Fibroblast of upper back skin (primary cell): ENCODE measurements at places on chromosomes 7 and 10.
A peak's percentile ranks its signal among the peaks of the same experiment; 100 is the strongest.

DNA sequence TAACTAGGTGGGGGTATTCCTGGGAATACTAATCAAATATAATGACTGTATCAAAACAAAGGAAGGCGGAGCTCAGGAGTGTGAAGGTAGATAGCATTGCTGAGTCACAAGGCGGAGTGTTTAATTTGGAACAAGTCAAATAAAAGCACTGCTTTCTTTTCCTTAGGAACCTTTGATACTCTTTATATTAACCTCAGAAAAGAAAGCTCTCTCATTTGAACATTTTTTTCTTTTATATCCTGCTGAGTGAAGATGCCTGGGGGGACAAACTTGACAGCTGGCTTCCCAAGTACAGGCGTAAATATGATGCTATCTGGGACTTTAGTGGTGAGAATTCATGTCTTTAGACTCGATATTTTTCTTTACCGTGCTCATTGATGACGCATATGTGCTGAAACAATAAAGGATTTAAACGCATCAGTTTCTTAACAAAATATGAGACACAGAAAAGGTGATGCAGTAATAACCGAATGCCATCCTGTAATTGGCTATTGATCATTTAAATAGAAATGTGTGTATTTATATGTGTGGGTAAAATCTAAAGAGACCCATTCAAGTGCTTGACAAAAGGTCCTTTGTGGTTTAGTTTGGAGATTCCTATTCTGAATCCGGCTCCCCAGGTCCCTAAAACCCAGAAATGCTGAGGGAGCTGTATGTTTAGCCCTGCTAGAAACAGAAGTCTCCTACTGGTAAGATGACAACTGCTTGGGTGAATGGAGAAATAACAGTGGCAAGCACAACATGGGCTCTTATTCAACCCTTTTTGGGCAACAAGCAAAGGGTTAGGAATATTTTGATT, 102.7 kb downstream of the PRTFDC1 start:
- no peak for DNase-seq

GRCh38 chr10:118358327-118358726, 16.2 kb upstream of the FAM204A start:
- no peak for DNase-seq

- no peak for DNase-seq
These were observed 38.2 kb upstream of the C10orf71 start for GRCh38 chr10:49260644-49261296.

GRCh38 chr10:126454045-126454751, 65.9 kb upstream of the ADAM12 start:
- DNase-seq: no peak

- peak; percentile 50 for DNase-seq
These were observed 101.8 kb upstream of the FZD8 start for GRCh38 chr10:35743851-35744250.

DNA sequence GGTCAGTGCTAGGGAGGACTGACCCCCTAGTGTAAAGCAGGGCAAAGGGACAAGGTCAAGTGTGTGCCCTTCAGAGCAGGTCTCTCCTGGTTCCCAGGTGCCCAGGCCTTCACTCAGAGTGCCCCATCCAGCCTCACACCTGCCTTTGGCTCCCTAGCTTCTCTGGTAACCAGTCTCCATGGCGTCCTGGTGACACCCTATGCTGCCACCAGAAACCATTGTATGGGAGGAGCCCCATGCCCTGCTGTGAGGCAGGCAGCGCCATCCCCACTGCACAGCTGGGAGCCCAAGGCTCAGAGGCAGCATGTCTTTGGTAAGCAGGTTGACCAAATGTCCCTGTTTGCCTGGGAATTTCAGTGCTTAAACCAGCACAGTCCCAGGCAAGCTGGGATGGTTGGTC, 33.1 kb upstream of the HMX3 start:
- DNase-seq: no peak

DNA sequence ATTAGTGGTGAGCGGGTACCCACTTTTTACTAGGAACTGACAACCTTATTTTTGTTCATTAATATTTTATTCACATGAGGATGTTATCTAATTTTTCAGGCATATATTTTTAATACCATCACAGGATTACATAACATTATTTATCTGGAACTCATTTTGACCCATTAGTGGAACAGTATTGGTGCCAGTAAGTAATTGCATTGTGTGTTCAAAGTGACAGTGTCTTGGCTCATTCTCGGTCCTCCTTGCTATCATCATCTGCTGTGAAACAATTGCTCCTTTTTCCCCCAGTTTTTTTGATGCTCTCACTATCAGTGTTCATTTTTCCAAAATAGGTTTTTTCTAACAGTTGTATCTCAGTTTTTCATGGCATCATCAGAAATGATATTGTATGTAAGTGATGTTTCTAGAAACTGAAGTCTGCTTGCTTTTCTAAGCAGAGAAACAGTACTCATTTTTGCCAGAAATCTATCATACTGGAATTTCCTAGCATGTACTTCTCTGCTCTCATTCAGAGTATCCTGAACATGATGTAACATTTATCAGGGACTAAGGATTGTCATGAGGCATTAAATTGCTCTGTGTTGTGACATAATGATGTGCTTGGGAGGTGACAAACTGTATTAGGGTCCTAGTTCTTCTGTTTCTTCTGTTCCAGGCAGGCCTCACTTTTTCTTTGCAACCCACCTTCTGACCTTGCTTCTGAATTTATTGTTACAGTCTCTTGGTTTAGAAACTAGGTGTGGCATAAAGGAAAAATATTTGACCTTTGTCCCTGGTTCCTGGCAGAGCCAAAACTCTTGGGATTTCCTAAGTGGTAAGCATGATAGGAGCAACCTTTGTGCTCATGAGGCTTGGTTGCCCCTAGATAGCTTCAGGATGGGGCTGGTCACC, 4.2 kb downstream of the NUB1 start:
- no peak for DNase-seq

DNA sequence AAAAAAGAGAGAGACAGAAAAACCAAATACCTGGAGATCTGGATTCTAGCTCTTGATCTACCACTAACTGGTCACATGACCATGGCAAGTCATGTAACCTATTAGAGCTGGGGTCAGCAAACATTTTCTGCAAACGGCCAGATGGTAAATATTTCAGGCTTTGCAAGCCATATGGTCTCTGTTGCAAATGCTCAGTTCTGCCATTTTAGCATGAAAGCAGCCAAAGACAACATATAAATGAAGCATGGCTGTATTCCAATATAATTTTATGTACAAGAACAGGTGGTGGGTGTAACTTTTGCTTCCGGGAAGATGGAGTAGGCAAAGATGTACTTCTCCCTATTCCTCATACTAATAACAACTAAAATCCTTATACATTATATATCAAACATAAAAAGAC, 6.7 kb downstream of the FRA10AC1 start:
- DNase-seq: no peak

GRCh38 chr10:62806251-62806650, 1.7 kb downstream of the ADO start:
- DNase-seq: peak; percentile 41

- DNase-seq: peak; percentile 29
These were observed 40.3 kb upstream of the GNAT3 start for GRCh38 chr7:80552031-80552694.

DNA sequence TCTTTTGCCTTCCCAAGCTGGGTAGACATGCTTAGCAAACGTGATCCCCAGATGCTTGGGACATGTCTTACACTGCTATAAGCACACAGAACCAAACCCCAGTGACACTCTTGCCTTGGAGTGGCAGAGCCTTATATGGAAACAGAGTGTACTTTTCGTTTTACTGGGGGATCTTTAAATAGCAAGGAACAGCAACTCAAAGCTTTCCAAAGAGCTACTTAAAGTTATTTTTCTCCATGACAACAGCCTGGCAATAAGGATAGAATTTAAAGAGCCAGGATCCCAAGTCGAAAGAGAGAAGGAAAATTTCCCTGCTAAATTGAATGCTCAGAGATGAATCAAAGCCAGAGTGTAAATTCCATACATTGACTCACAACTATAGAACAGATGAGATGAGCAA, 67.8 kb downstream of the ZNF365 start:
- peak; percentile 34 for DNase-seq

GRCh38 chr7:68073701-68074100, 1077.1 kb downstream of the TYW1 start:
- DNase-seq: no peak

DNA sequence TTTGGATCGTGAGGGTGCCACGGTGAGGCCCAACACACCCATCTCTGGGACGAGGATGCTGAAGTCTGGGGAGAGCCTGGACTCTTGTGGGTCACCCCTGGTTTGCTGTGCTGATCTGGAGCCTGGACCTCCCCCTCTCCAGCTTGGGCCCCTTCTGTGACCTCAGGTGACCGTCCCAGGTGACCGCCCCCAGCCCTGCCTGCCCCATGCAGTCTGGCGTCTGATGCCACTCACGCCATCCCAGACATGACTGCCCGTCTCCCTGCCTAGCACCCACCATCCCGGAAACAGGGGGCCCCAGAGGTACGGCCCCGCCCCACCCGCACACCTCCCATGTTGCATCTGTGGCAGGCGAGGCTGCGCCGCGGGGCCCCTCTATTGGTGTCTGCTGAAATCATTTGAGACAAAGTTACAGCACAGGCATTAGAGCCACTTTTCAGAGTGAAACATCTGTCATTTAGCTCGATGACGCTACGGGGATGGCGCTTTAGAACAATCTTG, 21.1 kb downstream of the UNCX start:
- DNase-seq: no peak

- DNase-seq: no peak
These were observed 28.0 kb downstream of the CTBP2 start for GRCh38 chr10:125132344-125132743.

DNA sequence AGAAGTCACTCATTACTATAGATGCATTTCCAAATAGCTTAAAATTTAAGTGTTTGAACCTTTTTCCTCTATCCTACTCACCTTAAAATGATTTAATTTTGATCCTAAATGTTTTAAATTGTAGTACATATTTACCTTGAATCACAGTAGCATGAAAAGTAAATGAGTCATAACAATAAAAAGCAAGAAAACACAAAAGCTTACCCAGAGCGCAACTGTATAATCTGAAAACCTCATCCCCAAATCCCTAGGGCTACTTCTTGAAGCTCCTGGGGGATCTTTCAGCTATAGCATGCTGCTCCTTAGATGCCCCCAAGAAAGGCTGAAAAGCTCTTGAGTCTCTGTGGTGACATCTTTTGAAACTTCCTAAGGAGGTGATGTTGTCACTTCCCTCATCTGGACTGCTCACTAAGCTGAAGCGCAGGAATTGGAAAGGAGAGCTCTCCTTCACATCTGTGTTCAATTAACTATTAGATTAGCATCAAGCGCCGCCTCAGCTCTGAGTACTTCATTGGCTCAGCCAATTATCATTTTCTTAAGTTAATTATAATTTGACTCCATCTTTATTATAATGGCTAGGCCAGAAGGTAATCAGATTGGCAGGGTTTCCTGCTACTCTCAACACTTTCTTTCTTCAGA, 60.2 kb downstream of the SEMA3E start:
- peak; percentile 8 for DNase-seq

DNA sequence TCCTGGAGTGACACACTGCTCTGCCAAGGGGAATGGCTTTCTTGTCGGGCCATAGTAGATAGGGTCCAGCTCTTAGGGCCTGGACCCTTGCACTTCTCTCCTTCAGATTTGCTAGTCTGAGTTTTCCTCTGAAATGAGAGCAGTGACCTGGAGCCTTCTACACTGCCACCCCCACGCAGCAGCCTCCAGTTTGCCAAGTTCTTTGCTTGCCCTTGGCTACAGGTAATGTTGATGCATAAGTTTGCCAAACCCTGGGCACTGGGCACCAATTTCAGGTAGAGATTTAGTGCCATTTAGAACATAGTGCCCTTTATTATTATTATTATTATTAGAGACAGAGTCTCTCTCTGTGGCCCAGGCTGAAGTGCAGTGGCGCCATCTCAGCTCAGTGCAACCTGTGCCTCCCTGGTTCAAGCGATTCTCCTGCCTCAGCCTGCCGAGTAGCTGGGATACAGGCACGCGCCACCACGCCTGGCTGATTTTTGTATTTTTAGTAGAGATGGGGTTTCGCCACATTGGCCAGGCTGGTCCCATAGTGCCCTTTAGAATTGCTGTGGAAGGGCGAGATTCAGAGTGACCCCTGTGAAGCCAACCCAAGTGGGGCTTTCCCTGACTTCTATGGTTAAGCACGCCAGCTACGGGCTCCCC, 14.5 kb downstream of the EEPD1 start:
- no peak for DNase-seq

DNA sequence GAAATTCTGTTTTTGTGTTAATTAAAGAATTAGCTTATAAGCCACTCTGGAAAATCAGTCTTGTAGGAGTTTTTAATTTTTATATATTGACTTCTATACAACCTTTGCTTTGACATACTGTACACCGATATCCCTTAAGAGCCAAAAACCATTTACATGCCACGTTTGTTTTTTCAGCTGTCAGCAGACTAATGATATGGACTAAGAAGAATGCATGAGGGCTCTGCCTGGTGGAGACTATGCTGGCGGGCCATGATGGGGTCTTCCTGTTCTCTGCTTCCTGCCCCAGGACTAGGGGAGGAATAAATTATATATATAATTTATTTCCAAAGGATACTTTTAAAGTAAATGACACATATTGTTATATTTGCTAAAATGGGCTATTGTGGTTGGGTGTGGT, 96.3 kb downstream of the CDK14 start:
- peak; percentile 58 for DNase-seq

DNA sequence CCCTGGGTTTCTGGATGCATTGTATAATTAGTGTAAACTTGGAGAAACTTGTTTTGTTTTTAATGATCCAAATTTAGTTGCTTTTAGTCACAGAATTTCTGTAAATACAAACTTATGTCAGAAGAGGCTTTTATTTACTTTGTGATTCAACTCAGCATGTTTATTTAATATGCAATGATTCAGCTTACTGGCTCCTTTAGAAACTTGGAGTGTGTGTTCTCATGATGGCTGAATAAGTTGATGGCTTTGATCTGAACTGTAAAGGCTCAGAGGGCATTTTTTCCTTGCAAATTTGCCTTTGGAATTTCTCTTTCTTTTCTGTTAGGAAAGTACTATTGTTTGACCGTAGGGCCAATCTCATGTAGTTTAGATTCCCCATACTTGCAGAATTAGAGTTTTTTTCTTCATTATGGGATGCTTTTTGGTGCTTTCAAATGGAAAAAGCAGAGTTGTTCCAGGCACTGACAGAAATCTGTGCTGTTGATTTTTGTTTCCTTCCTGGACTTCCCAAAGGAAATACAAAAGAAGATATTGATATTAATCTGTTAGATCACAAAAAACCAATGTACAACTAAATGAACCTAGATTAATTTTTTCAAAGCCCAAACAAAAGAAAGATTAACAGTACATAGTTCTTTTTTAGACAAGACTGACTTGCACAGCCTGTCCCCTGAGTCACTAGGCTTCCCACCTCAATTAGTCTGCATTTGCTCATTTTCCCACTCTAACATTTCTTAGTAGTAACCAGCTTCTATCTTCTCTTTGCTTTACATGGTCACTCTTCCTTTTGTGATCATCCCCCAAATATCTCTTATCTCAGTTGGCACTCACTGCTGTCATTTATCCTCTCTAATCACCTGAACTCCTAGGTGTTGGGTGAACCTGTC, 96.8 kb upstream of the AGR3 start:
- DNase-seq: peak; percentile 41

GRCh38 chr10:48946891-48947500, 7.4 kb upstream of the LRRC18 start:
- no peak for DNase-seq

DNA sequence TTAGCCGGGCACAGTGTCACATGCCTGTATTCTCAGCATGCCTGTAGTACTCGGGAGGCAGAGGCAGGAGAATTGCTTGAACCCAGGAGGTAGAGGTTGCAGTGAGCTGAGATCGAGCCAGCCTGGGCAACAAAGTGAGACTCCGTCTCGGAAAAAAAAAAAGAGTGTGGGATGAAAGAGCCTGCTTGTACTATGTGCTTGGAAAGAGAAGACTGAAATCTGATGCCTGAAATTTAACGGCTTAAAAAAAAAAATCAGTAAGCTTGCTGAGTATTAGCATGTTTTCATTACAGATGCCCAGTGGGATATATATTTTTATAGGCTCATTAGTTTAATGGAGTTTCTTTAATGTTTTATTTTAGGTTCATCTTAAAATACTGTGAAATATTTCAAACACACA, 4.2 kb downstream of the NT5C2 start:
- peak; percentile 36 for DNase-seq
